ENCODE measurements at places on chromosomes 4 and X.

GRCh38 chr4:108215055-108215454, 46.3 kb upstream of the LEF1 start:
- DNase-seq: no peak

GRCh38 chrX:15217161-15217560, 52.7 kb downstream of the ASB9 start:
- DNase-seq: no peak

DNA sequence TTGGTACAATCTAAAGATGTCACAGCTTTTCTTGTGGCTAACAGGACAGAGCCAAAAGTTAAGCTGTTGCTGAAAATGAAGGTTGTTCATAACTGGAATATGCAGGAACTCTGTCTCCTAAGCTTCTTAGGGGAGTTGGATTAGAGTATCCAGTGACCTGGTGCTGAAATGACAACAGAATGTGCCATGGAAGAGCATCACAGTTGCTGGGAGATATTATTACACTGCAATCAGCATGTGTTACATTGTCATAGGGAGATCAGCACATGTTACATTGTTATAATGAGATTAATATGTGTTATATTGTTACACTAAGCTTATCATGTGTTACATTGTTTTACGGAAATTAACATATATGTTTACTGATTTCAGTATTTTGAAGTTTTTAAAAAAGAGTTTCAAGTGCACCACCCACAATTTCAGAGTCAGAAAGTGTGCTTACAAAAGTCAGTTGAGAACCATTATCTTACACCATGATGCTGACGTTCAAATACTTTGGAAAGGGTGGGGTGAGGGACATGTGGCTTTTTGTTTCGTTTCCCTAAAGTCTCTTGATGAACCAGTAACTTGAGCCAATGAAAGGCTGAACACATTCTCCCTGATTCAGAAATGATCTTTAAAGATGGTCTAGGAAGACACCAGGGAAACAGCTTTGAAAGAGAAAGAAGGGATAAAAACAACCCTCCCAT, 113.4 kb downstream of the DRD5 start:
- no peak for DNase-seq

DNA sequence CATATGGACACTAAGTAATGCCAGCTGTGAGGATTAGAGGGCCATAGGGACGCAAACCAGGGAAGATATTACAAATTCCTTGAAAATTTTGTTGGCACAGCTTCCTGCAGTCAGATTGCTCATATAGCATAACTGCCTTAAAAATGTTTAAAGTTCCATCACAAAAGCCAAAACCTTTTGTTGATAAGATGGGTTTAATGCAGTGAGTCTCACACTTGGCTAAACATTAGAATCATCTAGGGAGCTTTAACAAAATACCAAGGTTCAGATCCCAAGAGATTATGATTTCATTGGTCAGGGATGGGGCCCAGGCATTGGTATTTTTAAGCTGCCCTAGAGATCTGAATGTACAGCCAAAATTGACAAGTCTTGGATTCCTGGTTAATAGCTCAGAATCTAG, 376.5 kb upstream of the MAD2L1 start:
- no peak for DNase-seq

GRCh38 chrX:102593367-102593766, 5.9 kb upstream of the ARMCX5 start:
- no peak for DNase-seq

DNA sequence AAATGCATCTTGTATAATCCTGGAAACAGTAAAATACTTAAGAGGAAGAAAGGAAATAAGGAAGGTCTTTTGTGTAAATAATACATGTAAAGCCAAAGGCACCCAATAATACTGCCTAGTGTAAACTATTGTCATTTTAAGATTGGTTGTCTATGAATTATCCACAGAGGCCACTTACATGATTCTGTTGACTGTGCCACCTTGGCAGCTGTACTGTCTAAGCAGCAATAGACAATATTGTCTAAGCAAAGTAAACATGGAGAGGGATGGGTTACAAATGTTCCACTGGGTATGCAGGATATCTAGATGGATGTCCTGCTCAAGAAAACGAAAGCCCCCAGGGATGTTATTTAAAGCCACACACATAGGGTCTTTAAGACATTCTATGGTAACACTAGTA, 19.4 kb downstream of the BEND4 start:
- DNase-seq: no peak

GRCh38 chrX:30065226-30065625, 150.1 kb upstream of the MAGEB2 start:
- no peak for DNase-seq

- peak; percentile 92 for DNase-seq
Observed at GRCh38 chr4:185395956-185396723, 416 bp upstream of the LRP2BP start.

- DNase-seq: no peak
Observed at GRCh38 chr4:166042510-166043055, 169.5 kb downstream of the TLL1 start.

- no peak for DNase-seq
Observed at GRCh38 chrX:95290455-95290854, 1394.2 kb upstream of the DIAPH2 start.

DNA sequence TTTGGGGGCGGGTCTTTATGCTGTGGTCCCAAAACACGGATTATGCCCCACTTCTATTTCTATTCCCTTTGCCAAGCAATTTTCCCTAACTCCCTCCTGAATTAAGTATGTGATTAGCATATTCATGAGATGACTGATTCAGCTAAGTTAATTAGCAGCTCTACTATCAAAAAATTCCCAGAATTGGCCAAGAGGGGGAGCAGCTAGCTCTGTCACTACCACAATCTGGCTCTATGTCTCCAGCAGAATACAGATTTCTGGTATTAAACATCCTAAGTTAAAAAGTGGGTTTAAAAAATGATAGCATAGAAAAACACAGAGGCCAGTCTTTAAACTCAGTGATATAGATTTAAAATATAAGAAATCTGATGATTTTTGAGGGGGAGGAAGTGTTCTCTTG, 80.3 kb downstream of the GPC4 start:
- no peak for DNase-seq

DNA sequence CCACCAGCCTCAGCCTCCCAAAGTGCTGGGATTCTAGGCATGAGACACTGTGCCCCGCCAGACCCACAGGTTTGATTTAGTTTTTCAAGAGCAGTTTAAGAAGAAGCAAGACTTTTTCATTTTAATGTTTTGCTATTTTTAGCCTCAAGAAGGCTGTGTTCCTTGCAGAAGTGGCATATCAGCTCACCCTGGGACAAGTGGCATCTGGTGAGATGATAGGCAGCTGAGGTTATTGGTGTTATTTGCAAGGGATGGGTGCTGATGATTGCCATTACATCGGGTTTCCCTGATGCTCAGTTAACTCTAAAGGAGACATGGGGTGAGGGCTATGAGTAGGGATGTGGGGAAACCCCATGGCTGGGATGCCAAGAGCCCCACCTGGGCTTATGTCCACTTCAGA, 120.4 kb downstream of the MXRA5 start:
- DNase-seq: no peak

DNA sequence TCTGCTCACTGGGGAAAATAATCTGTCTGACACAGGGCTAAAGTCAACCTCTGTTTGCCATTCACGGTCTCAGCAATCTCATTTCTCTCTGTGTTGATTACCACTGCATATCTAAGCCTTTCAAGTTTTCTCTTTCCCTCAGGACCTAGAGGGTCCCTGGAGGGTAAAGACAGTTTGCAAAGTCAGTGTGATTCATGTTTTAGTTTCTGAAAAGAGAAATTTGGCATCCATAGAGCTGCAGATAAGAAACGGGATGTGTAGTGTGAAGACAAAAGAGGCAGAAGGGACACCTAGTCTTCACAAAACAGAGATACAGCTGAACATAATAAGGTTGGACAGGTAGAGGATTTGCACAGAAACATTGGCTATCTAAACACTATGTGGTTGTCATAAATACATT, 34.5 kb upstream of the KDR start:
- DNase-seq: no peak

- DNase-seq: no peak
Observed at GRCh38 chr4:105767579-105767978, 59.0 kb downstream of the GSTCD start.

GRCh38 chr4:10151182-10151581, 34.6 kb upstream of the WDR1 start:
- no peak for DNase-seq

DNA sequence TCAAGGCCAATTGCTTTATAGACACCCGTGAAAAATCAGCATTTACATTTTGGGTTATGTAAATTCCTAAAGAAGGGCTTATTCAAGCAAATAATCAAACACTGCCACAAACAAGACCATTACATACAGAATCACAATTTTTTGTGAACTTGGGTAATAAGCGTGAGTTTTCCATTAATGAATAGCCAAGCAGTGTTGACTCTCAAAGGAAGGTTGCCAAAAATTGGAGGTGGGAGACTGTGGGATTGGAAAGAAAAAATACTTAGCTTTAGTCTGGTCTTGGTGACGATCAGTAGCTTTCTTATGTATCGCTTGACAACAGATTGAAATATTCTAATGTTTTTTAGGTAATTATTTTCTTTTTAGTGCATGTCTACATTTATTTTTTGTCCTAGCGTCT, 20.9 kb downstream of the LRRC66 start:
- no peak for DNase-seq

GRCh38 chr4:55864577-55865223, 11.3 kb downstream of the EXOC1 start:
- no peak for DNase-seq

DNA sequence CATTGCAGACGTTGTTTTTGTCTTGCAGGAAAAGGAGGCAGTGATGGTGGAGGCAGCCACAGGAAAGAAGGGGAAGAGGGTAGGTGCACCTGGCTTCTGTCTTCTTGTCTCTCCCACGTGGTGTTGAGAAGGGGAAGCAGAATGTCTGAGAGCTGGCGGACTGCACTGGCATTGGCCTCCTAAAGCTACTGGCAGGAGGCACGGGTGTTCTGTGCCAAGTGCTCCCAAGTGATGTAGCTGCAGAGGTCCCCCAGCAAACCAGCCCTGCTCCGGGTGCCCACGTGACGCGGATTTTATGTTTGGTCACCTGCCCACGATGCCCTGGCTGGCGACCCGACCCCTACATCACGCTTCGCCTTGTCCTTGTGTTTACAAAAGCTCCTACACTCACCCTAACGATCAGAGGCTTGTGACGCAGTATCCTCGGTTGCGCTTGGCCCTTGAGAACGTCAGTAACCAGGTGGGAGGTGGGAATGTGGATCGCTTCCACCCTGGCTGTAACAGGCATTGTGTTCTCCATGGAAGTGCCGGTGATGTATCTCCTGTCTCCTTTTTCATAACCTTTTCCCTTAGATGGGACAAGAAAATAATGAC, 28.5 kb upstream of the XG start:
- DNase-seq: no peak

- DNase-seq: no peak
Observed at GRCh38 chr4:41060352-41061334, 153.7 kb downstream of the APBB2 start.

DNA sequence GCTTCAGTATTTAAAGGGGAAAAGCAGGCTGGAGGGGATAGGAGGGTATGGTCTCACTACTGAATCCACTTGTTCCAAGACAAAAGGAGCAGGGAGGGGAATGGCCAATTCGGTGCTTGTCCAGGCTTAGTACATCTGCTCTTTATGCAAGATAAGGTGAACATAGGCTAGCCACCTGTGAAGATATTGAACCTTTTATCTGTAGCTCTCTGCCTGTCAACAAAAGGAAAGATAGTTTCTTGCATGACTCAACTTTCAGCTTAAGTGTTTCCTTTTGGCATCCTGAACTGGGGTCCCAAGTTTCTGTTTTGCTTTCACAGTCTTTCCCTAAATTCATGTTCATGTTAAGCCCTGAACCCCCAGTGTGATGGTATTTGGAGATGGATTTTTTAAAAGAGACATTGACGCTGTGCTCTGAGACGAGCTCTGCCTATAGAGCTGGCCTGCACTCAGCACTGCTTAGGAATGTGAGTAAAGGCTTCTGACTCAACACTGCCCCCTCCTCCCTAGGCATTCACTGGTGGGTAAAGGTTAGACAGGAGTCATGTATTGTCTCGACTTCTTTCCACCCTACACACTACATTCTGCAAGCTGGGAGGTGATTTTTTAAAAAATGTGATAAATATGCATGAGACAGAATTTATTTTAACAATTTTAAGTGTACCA, 28.2 kb downstream of the FAM149A start:
- no peak for DNase-seq

DNA sequence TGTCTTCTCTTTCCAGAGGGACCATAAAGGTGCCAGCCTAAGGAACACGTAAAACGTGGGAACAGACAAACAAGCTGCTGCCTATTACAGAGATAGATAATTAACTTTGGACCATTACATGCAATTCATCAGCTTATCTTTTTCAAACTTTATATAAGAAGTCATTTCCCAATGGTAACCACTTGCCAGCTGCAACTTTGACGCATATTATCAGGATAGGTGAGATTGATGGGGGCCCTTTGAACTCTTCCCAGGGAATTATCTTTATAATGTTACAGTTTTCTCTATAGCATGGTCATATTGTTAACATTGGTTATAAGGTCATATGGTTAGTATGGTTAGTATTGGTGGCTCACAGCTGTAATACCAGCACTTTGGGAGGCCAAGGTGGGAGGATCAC, 94.1 kb upstream of the BMP2K start:
- no peak for DNase-seq

GRCh38 chrX:10512741-10513140, 107.6 kb downstream of the MID1 start:
- DNase-seq: no peak

All from T-helper 22 cell (primary cell).